ENCODE measurements at places on chromosomes 2 and 18.
A peak's percentile ranks its signal among the peaks of the same experiment; 100 is the strongest.

DNA sequence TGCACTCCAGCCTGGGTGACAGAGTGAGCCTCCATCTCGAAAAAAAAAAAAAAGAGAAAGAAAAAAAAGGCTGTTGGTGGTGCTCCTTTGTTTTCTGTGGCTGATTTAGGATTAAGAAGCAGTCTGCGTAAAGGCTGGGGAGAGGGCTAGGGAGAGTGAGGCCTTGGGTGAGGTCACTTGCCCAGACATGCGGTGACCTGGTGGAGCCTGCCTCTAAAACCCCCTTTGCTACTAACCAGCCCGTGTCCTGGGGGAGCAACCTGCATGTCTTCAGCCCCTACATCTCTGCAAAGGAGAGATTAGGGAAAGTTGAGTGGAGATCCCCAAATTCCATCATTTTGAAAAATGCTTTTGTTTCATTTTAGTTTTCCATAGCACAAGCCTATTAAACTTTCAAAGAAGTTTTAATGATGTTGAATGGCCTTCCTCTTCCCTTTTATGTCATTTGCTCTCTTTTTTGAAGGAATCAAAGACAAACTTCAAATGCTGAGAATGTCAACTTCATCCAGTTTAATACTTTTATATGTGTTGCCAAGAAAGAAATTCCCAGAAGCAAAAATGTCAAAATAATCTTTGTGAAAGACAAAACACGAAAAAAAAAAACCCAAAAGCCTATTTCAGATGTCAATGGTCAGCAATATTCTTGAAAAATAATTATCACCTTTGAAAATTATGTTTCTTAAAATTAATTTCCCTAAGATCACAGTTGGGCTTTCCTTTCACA is 38.9 kb upstream of the RALBP1 start:
- DNase-seq = no peak

- DNase-seq = peak; percentile 57
Observed at GRCh38 chr2:218166791-218167190, at the start of gene CXCR1. CXCR1 (minus strand) TSS chr2:218166962; CDS start chr2:218165211, 1,751 bp downstream.

DNA sequence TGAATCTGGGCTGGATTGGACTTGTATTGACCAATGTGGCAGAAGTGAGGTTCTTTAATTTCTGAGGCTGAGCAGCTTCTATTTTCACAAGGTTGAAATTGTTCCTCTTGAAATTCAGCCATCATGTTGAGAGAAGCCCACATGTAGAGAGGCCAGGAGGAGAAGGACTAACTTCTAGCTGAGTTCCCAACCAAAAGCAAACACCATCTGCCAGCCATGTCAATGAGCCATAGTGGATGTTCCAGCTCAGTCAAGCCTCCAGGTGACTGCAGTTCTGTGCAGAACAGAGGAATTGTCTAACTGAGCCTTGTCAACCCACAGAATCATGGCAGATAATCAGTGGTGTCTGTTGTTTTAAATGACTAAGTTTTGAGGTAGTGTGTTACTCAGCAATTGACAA is 110.6 kb upstream of the ACVR1 start:
- no peak for DNase-seq

DNA sequence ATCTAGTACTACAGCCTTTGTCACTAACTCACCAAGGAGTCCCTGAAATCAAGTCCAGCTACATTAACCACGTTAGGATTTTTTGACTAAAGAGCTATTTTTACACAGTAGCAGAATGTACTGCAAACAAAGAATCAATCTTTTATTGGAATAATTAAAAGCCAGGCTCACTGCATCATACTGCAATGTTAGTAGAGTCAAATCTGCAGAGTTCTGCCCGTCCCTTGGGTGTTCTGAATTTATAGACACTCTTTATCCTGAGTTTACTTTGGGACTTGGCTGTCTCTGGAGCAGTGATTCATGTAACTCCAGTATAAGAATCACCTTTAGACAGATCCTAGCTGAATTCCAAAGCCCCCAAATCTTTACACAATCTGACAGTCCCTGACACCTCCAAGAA is 127.9 kb upstream of the THSD7B start:
- no peak for DNase-seq

DNA sequence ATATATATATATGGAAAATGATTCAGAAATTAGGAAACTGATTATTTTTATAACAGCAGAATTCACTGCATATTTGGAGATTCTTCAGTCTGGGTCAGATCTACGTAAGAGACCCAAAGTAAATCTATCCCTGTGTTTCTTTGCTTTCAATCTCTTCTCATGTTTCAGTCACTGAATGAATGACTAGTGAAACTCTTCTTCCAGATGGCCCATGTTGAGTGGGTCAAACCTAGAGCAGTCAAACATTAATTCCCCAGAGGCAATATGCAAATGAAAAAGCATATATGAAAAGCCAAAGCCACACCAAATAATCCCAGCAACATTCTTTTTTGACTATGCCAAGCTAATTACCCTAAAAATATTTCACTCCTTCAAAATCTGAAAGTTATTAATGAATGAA is 317.3 kb downstream of the RBM43 start:
- DNase-seq = no peak

- no peak for DNase-seq
Observed at GRCh38 chr2:142462306-142462705, 331.5 kb upstream of the LRP1B start.

DNA sequence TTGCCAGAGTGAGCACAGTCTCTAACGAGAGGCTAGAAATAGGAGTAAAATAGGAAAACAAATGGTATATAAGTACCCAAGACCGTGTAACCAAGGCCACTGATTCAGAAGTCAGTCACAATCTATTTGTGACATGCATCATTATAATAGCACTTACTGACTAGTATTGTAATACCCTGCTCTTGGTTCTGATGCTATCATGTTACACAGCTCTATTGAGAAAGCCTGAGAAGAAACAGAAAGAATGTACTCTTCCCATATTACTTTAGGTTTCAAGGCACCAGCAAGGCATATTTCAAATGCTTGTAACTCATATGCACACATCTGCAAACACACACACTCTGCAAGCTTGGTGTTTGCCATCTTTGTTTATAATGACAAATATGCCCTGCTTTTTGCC is 746.4 kb downstream of the SLC4A3 start:
- no peak for DNase-seq

GRCh38 chr18:62399781-62400308 is 74.7 kb downstream of the TNFRSF11A start:
- no peak for DNase-seq

DNA sequence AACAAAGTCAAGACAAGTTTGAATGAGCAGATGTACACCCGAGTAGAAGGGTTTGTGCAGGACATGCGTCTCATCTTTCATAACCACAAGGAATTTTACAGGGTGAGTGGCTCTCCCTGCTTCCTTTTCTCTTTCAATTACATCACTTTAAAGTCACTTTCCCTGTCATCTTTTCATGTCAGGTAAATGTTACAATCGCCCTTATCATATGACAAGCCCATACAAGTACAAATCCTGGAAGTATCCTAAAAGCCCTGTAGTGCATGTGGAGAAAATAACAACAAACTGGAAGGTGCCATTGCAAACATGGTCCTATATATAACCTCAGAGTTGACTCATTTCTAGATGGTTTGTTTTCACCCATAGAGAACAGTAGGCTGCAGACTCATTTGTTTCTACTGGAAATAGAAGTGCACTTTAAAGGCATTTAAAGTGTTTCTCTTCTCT is 126.0 kb downstream of the SP100 start:
- no peak for DNase-seq

- DNase-seq = no peak
Observed at GRCh38 chr2:234032279-234032856, 18.1 kb upstream of the SPP2 start.
